Foreskin keratinocyte (primary cell): ENCODE measurements at places on chromosomes 2 and 18. TPM values are rescaled to one million over a fixed set of nuclear protein-coding genes. Genes with fewer than 3 reads are reported as not detected.

Gene SLC30A3
- 0.07 TPM in 1 of 2 replicates, not detected in the other for total RNA-seq

Gene DARS1
- 74.8 and 77.5 TPM in 2 replicates for total RNA-seq

Gene MARCHF4
- total RNA-seq, result 13.2 and 16.7 TPM in 2 replicates

Gene CFC1
- not detected in 2 replicates for total RNA-seq

Gene DSG1
- total RNA-seq, result 0.32 and 0.37 TPM in 2 replicates

Gene EPHA4
- 0.48 and 1.0 TPM in 2 replicates for total RNA-seq

Gene MAL
- not detected in 2 replicates for total RNA-seq

Gene AAK1
- total RNA-seq, result 33.0 and 33.6 TPM in 2 replicates

Gene SERPINE2
- 305 and 634 TPM in 2 replicates for total RNA-seq

Gene CYP27C1
- total RNA-seq, result 5.9 and 6.4 TPM in 2 replicates

Gene LYG1
- 0.54 and 0.71 TPM in 2 replicates for total RNA-seq

Gene CRACDL
- total RNA-seq, result 2.3 and 2.4 TPM in 2 replicates

Gene RAMP1
- total RNA-seq, result 3.4 and 4.3 TPM in 2 replicates

Gene VWA3B
- total RNA-seq, result 0.35 TPM in 1 of 2 replicates, not detected in the other

Gene RNF144A
- total RNA-seq, result 6.5 and 7.5 TPM in 2 replicates

Gene KCNE4
- 0.14 TPM in 2 replicates for total RNA-seq

Gene L3MBTL4
- 0.68 and 1.0 TPM in 2 replicates for total RNA-seq

Gene DSG4
- 0.04 TPM in 1 of 2 replicates, not detected in the other for total RNA-seq

Gene POTEI
- total RNA-seq, result not detected in 2 replicates

Gene STRADB
- total RNA-seq, result 19.0 and 19.7 TPM in 2 replicates
